Hair follicle dermal papilla cell (primary cell): ENCODE measurements at places on chromosomes 3 and 15. TPM values are rescaled to one million over a fixed set of nuclear protein-coding genes. Genes with fewer than 3 reads are reported as not detected.

The ALCAM gene
- total RNA-seq, result 99.1 and 140 TPM in 2 replicates

The CYP11A1 gene
- 0.36 and 0.81 TPM in 2 replicates for total RNA-seq

The SLC28A2 gene
- not detected in 2 replicates for total RNA-seq

The SOX14 gene
- total RNA-seq, result not detected in 2 replicates

The CEP97 gene
- total RNA-seq, result 7.0 and 10.2 TPM in 2 replicates

The ERC2 gene
- total RNA-seq, result 0.12 and 0.32 TPM in 2 replicates

The SYNPR gene
- not detected in 2 replicates for total RNA-seq

The DUOXA2 gene
- not detected in 2 replicates for total RNA-seq

The MYL3 gene
- 2.3 and 9.2 TPM in 2 replicates for total RNA-seq

The COLQ gene
- 0.61 and 0.81 TPM in 2 replicates for total RNA-seq

The CBLB gene
- total RNA-seq, result 52.8 and 59.1 TPM in 2 replicates

The RETNLB gene
- total RNA-seq, result not detected in 2 replicates

The GOLGA8S gene
- not detected in 2 replicates for total RNA-seq

The PRSS50 gene
- not detected in 2 replicates for total RNA-seq

The FGF12 gene
- total RNA-seq, result 0.61 and 2.3 TPM in 2 replicates

The RBPMS2 gene
- total RNA-seq, result not detected in 2 replicates

The GOLGA8M gene
- 0.16 and 0.73 TPM in 2 replicates for total RNA-seq

The CYP8B1 gene
- total RNA-seq, result not detected in 2 replicates

The SPINK8 gene
- not detected in 2 replicates for total RNA-seq

The ZNF620 gene
- 0.61 and 0.65 TPM in 2 replicates for total RNA-seq

The CAPN3 gene
- total RNA-seq, result 1.2 and 1.9 TPM in 2 replicates

The SCN5A gene
- total RNA-seq, result 0.24 and 0.32 TPM in 2 replicates

The LRTM1 gene
- 0.49 TPM in 1 of 2 replicates, not detected in the other for total RNA-seq

The TGM5 gene
- not detected in 2 replicates for total RNA-seq

The ZIC1 gene
- 88.3 and 125 TPM in 2 replicates for total RNA-seq

The MINAR1 gene
- total RNA-seq, result 7.1 and 7.2 TPM in 2 replicates

The CPLX3 gene
- not detected in 2 replicates for total RNA-seq

The ANKUB1 gene
- 0.16 TPM in 1 of 2 replicates, not detected in the other for total RNA-seq
